ENCODE measurements at places on chromosomes 6 and 20. TPM values are rescaled to one million over a fixed set of nuclear protein-coding genes. Genes with fewer than 3 reads are reported as not detected.
A peak's percentile ranks its signal among the peaks of the same experiment; 100 is the strongest.

DNA sequence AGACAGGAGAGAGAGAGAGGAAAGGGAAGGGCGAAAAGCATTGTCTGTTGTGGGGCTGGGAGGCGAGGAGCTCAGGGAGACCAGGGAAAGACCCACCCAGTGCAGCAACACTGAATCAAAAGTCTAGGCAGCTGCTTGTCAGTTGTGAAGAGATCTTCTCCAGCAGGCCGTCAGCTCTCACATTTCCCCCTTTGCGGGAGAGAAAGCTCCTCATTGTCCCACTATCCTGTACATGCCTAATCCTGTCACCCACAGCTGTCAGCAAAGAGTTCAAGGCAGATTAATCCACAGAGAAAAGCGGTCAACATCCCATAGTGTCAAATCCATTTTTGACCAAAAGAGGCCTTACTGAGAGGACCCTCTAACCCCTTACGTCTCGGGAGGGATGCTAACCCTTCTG lies 27.3 kb downstream of the RNF182 start:
- no peak for DNase-seq
- no peaks in the 10 kb centered on the region for H3K36me3 ChIP-seq
- H3K4me1 ChIP-seq: no peaks in the 10 kb centered on the region
- H3K27ac ChIP-seq: no peak overlapping the region
- H3K4me3 ChIP-seq: no peak overlapping the region
- H3K27me3 ChIP-seq: peaks cover 2% of the 10 kb centered on the region

GRCh38 chr6:150573041-150573681 lies 26.5 kb upstream of the PLEKHG1 start:
- H3K27ac ChIP-seq: no peak overlapping the region
- peaks cover 20% of the 10 kb centered on the region for H3K4me1 ChIP-seq
- no peak overlapping the region for H3K4me3 ChIP-seq
- H3K27me3 ChIP-seq: no peaks in the 10 kb centered on the region

DNA sequence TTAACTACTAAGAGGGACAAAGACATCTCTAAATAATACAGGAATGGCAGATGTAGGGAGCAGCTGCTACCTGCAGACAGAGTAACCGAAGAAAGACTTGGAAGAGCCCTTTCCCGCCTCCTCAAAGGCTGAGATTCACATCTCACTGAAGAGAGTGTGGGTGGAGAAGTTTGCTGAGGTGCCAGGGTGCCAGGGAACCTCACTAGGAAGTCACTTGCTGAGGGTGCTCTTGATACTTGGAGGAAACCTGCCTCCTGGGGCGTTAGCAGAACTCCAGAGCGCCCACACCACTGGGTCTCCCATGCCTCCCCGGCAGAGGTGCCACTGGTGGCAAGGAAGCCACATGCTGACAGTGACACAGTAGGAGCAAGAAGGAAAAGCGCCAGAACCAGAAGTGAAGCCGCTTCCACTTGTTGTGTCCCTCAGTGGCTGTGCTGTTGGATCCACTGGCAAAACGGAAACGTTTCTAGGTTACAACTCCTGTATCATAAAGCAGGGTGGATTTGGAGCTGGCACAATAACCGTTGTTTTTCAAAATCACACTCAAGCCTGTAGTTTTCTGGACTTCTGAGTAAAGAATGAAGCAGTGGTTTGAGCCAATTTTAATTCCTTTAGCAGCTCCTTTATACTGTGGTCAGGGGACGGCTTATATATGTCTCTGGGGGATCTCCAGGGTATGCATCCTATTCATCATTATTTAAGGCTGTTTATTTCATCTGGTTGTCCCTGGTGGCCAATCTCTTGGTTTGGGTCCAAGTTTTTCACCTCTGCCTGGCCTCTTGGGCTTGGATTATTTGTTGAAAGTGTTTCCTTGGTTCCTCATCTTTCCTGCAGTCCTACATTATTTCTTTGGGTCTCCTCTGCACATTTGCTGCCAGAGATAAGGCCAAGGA lies 64.5 kb downstream of the CDC5L start:
- H3K27me3 ChIP-seq: no peaks in the 10 kb centered on the region
- no peak overlapping the region for H3K4me3 ChIP-seq
- peaks cover 9% of the 10 kb centered on the region for H3K4me1 ChIP-seq
- DNase-seq: no peak

ADGRF4 gene
- 0.01 TPM for polyA plus RNA-seq

- DNase-seq: no peak
- peaks cover 33% of the 10 kb centered on the region for H3K27me3 ChIP-seq
- H3K36me3 ChIP-seq: no peaks in the 10 kb centered on the region
- H3K4me1 ChIP-seq: no peaks in the 10 kb centered on the region
These were observed 252.3 kb upstream of the KCNG1 start for GRCh38 chr20:51275181-51275580.

DNA sequence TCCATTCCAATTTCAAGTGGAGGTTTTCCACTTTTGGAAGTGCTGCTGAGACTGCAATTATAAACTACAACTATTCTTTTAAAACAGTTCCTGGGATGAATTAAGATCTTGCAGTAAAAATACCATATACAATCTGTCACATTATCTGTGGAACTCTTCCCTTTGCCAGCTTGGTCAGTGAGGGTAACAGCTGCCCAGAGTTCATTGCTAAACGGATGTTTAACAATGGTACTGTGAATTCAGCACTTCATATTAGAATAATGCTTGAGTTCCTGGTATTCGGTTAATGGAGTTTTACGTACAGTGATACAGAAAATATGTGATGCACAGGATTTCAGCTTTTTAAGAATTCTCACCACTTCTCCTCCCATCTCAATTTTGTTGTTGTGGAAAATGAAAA lies 51.5 kb downstream of the KCNS1 start:
- no peaks in the 10 kb centered on the region for H3K4me1 ChIP-seq
- no peak overlapping the region for H3K4me3 ChIP-seq
- no peak for DNase-seq
- H3K36me3 ChIP-seq: peaks cover 19% of the 10 kb centered on the region

GRCh38 chr6:129671442-129672340 lies 38.3 kb downstream of the ARHGAP18 start:
- no peaks in the 10 kb centered on the region for H3K27me3 ChIP-seq
- H3K27ac ChIP-seq: peak overlapping the region; percentile 33
- H3K36me3 ChIP-seq: peaks cover 4% of the 10 kb centered on the region

SASH1 gene
- 7.5 TPM for polyA plus RNA-seq

COL12A1 gene
- not detected for polyA plus RNA-seq

LINC00237 gene
- polyA plus RNA-seq: not detected

DNA sequence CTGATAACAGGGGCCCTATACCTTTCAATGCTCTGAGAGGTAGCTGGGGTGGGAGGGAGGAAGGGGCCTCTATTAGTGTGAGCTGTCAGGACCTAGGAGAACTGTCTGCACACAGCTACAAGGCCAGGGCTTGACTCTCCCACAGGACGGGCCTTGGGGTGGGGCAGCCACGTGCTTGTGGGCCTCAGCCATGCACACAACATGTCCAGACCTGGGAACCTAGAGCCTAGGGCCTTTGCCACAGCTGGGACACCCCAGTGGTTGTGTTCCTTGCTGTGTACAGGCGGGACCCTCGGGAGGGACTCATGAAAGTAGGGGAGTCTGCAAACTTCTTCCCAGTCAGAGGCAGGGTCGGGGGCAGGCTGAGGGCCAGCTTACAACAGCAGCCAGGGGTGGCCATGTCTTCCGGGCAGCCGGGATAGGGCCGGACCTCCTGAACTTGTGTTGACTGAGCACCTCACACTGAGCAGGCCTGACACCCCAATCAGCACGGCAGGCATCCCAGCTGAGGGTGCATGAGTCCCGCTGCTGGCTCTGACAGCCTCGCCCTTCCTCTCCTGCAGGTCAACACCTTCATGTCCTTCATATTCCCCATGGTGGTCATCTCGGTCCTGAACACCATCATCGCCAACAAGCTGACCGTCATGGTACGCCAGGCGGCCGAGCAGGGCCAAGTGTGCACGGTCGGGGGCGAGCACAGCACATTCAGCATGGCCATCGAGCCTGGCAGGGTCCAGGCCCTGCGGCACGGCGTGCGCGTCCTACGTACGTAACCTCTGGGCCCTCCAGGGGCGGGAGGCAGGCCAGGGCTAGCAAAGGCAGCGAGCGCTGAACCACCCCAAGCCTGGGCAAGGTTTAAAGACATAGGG lies 41.9 kb upstream of the MRGBP start:
- peaks cover 68% of the 10 kb centered on the region for H3K27me3 ChIP-seq
- H3K4me1 ChIP-seq: peaks cover 17% of the 10 kb centered on the region
- DNase-seq: no peak
- no peak overlapping the region for H3K4me3 ChIP-seq
- no peaks in the 10 kb centered on the region for H3K36me3 ChIP-seq

- H3K27me3 ChIP-seq: no peaks in the 10 kb centered on the region
These were observed 11.0 kb downstream of the ECT2L start for GRCh38 chr6:138806889-138807288.

DNA sequence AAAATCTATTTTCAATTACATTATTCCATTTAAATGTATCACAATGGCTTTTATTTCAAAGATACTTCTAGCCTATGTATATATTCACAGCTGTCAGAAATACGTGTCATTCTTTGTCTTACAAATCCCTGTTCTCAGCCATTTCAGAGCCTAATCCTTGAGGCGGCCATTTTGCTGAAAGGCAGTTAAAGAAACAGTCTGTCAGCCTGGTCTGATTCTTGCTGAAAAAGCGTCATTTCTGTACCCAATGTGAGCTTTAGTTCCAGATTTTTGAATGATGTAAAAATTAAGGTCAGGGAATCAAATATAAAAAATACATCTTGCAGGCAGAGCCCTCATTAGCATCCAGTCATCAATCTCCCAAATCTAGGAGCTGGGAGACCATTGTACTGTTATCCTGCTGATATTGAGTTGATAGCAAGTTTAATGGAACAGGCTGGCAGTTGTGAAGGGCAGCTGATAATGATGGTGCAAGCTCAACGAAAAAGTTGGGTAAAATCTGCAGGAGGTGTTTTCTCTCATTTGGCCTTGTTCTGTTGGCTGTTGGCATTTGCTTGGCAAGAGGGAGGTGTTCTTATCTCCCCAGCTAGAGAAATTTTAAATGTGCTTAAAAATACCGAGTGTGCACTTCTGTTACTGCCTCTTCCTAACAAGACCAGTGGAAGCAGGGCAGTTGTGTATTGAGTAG lies 314.8 kb downstream of the SOX4 start:
- no peaks in the 10 kb centered on the region for H3K27me3 ChIP-seq
- no peak overlapping the region for H3K27ac ChIP-seq
- H3K36me3 ChIP-seq: no peaks in the 10 kb centered on the region
- no peak overlapping the region for H3K4me3 ChIP-seq

GRCh38 chr6:13172291-13172690 lies 156.0 kb downstream of the TBC1D7 start:
- DNase-seq: no peak
- no peak overlapping the region for H3K4me3 ChIP-seq
- no peaks in the 10 kb centered on the region for H3K4me1 ChIP-seq
- no peak overlapping the region for H3K27ac ChIP-seq

BMP6 gene
- polyA plus RNA-seq: 0.18 TPM

GRCh38 chr6:17519120-17519519 lies 81.0 kb upstream of the FAM8A1 start:
- H3K27me3 ChIP-seq: no peaks in the 10 kb centered on the region
- DNase-seq: no peak
- no peaks in the 10 kb centered on the region for H3K4me1 ChIP-seq
- no peak overlapping the region for H3K27ac ChIP-seq
- no peaks in the 10 kb centered on the region for H3K36me3 ChIP-seq
- no peak overlapping the region for H3K4me3 ChIP-seq

All from HepG2 (cell line).